Dorsolateral prefrontal cortex (tissue), 122 donors: ENCODE measurements at places on chromosomes 7 and 10. TPM values are rescaled to one million over a fixed set of nuclear protein-coding genes. Genes with fewer than 3 reads are reported as not detected.

The SFRP5 gene
- not detected for total RNA-seq

The UCMA gene
- not detected for total RNA-seq

The ZNF853 gene
- total RNA-seq, result 25.8 TPM

The TMEM26 gene
- 1.3 TPM for total RNA-seq

The DYNC1I1 gene
- total RNA-seq, result 133 TPM

The IFIT3 gene
- total RNA-seq, result 15.4 TPM

The DGKI gene
- total RNA-seq, result 99.5 TPM

The ANKRD22 gene
- total RNA-seq, result 0.74 TPM

DNA sequence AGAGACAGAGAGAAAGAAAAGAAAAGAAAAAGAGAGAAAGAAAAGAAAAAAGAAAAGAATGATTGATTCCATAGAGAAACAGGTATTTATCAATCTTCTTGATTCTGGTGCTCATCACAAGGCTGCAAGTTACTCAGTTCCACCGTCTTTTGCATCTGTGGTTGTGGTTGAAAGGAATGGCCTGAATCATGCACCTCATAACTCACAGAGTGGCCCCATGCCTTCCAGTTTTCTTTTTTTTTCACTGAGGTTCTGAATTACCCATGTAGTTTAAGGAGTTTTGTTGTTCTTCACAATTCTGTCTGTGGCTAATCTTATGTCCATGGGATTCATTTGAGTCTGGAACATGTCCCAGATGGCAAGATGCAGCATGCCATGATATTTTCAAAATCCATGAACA lies 156.0 kb downstream of the ZNF33B start:
- DNase-seq, result no peak

DNA sequence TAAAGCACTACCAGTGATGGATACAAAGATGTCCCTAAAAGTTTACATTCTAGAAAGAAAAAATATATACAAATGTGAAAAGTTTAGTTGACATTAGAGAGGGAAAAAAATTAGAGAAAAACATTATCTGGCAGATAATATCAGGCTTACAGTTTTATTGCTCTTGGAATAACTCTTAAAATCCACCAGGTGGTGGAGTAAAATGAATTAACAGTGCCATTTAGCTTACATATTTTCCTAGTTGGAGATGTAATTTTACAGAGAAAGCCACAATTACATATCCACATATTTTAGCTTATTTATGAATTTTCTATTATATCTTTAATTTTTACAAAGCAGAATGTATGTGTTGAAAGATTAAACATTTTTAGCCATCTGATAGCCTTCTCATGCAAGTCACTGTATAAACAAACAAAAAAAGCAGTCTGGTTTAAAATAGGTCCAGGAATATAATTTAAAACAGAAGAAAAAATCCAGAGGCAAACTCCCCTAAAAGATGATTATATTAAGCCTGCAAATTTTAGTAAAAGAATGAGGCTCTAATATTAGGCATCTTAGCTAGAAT lies 6.5 kb downstream of the CABCOCO1 start:
- no peak for DNase-seq

DNA sequence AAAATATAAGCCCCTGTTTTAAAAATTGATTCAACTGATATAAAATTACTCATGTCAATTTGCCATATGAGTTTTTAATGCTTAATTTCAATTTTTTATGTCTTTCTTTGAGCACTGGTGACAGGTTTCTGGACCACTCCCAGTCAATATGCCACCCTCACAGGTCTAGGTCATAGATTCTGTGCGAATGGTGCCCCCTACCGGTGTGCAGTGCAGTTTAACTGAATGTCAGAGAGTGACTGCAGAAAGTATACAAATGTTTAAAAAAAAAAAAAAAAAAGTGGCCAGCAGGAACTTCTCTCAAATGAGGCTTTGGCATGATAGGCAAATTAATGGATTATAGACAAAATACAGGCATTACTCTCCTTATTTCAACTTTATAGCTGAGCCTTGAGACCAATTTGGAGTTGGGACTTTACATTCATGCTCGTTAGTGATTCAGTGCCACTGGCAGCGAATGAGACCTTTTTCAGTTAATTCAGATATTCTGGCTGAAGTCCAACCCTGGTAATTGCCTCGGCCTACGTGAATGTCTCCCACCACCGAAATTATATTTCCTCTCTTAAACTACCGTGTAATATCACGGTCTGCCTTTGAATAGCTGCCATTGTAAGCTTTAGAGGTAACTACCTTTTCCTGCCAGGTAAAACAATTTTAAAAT lies 427.6 kb downstream of the PHTF2 start:
- peak; percentile 42 for DNase-seq

DNA sequence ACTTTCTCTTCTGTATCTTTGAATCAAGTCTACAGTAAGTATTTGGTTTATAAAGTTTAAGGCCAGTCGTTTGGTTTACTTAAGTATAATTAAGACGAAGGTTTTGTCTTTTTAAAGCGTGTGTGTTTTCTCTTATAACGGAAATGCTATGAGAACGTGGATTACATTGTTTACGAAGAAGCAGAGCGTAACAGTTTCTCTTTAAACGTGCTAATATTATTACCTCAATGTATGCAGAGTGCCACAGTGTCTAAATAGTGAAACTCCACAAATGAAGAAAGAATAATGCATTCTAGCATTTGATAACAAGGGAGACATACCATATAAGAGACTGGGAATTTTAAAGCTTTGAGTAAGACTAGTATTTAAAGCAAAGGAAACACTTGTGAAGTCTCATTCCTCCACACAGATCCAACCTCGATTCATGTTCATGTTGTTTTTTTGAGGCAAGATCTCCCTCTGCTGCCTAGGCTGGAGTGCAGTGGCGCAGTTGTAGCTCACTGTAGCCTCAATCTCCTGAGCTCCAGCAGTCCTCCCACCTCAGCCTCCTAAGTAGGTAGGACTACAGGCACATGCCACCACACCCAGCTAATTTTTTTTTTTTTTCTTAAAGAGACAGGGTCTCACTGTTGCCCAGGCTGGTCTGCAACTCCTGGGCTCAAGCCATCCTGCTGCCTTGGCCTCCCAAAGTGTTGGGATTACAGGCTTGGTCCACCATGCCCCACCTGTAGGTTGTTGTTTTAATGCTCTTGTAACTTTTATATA lies 75.1 kb downstream of the ANKRD61 start:
- DNase-seq, result no peak

GRCh38 chr10:98382691-98383101 lies 32.3 kb downstream of the PYROXD2 start:
- DNase-seq, result no peak

- no peak for DNase-seq
Measured at GRCh38 chr10:101709359-101710058, 14.5 kb upstream of the FBXW4 start.

GRCh38 chr7:33936503-33936902 lies 31.2 kb downstream of the BMPER start:
- DNase-seq, result no peak

DNA sequence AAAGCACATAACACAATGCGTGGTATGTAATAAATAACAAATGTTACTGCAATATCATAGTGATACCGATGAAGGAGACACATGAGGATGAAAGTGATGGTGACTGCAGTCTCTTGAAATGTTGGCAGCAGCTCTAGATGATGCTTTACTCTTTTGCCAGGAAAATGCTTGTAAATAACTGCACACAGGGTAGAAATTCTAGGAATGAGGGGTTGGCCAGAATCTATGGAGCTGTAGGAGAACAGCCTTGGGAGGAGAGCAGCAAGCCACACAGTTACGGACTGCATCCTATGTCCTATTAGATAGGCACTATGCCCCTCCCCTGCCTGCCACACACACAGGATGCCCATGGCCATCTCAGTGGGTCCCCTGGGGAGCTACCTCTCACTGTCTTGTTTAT lies 97.6 kb upstream of the GSDME start:
- no peak for DNase-seq

DNA sequence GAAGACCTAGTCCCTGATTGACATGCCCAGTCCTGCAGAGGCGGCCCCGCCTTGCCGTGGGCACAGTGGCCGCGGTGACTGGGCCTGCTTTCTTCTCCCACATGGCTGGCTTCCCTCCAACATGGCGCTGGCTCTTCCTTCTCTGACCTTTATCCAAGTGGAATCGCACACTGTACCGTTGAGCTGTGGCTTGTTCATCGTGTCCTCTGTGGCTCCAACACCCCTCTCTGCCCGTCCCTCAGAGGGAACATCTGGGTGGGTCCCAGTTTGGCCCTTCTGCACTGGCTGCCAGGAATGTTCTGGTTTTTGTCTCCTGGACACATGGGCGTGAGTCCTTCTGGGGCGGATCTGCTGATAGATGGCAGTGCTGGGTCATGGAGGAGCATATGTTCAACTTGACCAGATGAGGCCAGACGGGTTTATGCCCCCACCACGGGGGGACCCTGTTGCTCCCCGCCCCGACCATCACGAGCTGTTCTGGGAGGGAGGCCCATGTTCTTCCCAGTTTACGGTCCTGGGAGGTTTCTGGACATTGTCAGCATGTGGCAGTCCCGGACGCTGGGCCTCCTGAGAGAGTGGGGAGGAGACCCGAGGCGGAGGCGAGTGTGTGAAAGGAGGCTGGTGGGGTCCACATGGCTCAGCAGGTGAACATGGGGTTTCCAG lies 63.5 kb downstream of the LHPP start:
- peak; percentile 69 for DNase-seq

GRCh38 chr7:92131764-92132330 lies 2.4 kb downstream of the CYP51A1 start:
- no peak for DNase-seq

DNA sequence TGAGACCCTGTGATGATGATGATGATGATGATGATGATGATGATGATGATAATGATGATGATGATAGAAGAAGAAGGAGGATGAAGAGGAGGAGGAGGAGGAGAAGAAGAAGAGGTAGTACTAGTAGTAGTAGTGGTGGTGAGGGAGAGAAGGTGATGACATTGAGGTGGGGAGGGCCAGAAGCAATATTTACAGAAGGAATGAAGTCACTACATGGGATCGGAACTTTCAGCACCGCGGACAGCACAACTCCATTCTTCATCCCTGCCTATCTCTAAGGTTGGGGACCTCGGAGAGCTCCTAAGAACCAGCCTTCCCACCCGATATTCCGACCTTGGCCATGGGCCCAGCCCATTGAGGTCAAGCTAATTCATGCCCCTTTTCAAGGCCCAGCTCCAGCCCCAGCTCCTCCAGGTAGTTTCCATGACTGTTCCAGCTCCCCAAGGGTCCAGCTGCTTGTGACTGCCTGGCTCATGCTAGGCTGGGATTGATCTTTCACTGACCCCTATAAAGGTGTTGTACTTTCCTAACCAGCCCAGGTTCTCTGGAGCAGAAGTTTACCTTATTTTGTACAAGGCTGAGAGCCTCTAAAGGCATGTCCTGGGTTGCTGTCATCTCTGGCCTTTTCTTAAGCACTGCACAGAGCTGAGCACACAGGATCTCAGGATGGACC lies 10.3 kb downstream of the CRHR2 start:
- no peak for DNase-seq

DNA sequence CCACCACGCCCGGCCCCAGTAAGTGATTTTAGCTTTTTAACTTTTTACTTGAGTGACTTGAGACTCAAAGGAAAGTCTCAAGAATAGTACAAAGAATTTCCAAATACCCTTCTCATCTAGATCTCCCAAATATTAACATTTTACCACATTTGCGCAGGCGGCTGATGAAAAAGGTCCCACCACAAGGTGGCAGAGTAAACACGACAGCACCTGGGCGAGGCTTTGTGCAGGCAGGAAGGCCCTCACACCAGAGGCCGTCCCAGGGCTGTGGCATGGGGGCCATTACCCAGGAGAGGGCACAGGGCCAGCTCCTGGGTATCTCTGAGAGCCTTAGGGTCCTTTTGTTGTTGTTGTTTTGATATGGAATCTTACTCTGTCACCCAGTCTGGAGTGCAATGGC lies 50.0 kb upstream of the WIPI2 start:
- DNase-seq, result no peak

GRCh38 chr10:92688573-92688926 lies 1.2 kb upstream of the HHEX start:
- no peak for DNase-seq

- no peak for DNase-seq
Measured at GRCh38 chr7:135175931-135176330, 5.4 kb upstream of the CYREN start.

- DNase-seq, result no peak
Measured at GRCh38 chr7:50864694-50865093, 82.0 kb upstream of the GRB10 start.

DNA sequence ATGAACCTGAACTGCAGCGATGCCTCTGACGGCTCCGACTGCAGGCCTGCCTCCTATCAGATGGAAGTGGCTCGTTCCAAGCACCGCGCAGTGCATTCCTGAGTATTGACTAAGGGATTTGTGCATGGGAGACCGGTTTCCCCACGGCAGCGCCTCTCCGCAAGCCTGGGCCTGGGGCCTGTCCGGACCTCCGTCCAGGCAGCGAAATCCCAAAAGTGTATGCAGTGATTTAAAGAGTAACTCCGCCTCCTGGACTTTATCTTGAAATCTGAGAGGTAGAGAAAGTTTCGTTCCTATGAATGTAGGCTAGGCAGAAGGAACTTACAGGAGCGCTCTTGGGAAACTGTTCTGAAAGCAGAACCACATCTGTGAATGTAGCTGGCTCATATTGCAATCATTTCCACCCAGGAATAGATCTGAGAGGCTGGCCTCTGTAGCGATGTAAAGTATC lies 106.2 kb upstream of the CELF2 start:
- peak; percentile 38 for DNase-seq
